ENCODE measurements at places on chromosomes 7 and 10.

DNA sequence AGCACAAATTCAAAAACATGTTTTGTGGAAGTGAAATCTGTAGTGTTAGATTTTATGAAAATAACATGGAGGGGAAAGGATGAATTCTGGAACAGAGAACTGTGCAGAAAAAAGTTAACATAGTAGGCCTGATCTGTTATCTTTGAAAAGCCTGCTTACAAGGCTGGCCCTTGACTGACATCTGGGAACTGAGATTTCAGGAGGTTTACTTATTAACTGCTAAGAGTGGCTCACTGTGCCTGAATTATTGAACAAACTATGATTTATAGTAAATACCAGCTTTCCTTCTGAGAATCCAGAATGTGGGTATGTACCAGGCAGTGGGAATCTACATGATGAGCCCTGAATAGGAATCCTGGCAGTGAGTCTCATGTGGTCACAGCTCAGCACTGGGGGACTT, 30.5 kb downstream of the NSUN6 start:
- DNase-seq: no peak

GRCh38 chr10:11246752-11247467, 229.2 kb downstream of the CELF2 start:
- DNase-seq: no peak

DNA sequence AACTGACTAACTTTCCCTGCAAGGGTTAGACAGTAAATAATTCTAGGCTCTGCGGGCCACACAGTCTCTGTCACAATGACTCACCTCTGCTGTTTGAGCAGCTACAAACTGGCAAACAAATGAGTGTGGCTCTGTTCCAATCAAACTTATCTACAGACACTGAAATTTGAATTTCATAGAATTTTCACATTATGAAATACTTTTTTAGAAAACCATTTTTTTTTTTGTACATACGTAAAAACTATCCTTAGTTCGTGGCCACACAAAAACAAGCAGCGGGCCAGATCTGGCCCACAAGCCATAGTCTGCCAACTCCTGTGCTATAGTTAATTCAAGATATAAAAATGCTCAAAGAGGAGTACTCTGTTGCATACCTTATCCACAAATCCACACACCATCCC, 32.6 kb downstream of the PIP4K2A start:
- DNase-seq: no peak

- no peak for DNase-seq
Measured at GRCh38 chr7:7384228-7384627, 151.4 kb downstream of the COL28A1 start.

DNA sequence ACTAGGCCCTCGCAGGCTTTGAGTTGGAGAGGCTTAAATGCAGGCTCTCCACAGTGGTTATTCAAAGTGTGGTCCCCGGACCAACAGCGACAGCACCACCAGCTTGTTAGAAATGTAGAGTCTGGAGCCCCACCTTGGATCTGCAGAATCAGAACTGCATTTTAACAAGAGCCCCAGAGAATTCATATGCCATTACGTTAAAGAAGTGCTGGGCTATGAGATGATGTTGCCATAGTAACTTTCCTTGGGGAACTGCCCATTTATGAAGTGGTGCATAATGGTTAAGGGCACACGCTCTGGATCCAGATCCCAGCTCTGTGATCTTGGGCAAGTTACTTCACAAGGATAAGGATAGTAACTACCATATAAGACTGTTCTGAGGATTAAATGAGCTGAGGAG, 48.9 kb downstream of the ZCCHC24 start:
- no peak for DNase-seq
